H1 (cell line): ENCODE measurements at places on chromosomes 6 and 20. TPM values are rescaled to one million over a fixed set of nuclear protein-coding genes. Genes with fewer than 3 reads are reported as not detected.
A peak's percentile ranks its signal among the peaks of the same experiment; 100 is the strongest.

GCLC gene
- total RNA-seq: 52.9 and 54.0 TPM in 2 replicates

CD109 gene
- 4.9 and 5.3 TPM in 2 replicates for total RNA-seq

DNA sequence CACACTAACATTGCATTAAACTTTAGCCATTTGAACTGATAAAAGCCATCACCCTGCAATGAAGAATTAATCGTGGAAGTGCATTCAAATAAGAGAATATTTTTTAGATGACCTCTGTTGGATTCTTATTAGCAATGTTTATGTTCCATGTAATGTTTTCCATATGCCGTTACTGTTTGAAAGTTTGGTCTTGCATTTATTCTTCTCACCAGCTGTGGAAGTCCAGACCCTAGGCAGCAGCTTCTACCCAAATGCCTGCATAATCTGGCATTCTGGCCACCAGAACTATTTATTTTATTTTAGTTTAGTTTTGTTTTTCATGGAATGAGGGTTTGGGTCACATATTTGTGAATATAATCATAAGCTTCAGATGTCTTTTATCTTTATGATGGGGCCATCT is 140.4 kb downstream of the SAMD5 start:
- no peak for DNase-seq
- H3K4me1 ChIP-seq: no peaks in the 10 kb centered on the region
- H3K27me3 ChIP-seq: no peaks in the 10 kb centered on the region

DNA sequence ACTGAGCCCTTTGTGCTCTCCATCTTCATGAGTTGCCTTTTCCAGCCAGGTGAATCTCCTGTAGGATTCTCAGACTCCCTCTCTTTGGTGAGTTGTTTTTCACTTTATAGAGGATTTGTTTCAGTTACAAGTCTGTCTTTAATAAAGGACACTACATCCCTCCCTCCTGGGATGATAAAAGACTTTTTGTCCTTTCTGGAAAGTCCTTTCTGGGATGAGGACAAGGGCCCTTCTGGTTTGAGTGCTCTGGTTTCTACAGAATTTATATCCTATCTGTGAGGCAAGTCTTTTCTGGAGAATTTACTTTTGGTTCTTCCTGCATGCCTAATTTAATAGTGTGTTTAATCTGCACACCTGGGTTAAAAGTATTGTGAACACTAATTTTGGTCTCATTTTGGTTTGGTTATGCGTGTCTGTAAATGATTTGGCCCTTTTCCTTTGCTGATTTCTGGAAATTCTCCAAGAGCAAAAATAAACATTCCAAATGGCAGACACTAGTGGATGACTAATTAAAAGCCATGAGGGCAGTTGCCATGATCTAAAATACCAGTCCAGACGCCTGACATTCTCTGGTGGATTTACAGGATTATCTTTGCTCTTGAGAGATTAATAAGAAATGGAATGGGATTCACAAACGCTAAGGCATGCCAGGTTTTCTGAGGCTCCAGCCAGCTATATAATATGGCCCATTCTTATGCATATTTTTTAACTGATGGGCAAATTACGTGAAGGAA is 44.8 kb downstream of the TCP11 start:
- no peak overlapping the region for H3K27ac ChIP-seq
- no peaks in the 10 kb centered on the region for H3K27me3 ChIP-seq
- H3K36me3 ChIP-seq: no peaks in the 10 kb centered on the region
- no peak overlapping the region for H3K4me3 ChIP-seq

DNA sequence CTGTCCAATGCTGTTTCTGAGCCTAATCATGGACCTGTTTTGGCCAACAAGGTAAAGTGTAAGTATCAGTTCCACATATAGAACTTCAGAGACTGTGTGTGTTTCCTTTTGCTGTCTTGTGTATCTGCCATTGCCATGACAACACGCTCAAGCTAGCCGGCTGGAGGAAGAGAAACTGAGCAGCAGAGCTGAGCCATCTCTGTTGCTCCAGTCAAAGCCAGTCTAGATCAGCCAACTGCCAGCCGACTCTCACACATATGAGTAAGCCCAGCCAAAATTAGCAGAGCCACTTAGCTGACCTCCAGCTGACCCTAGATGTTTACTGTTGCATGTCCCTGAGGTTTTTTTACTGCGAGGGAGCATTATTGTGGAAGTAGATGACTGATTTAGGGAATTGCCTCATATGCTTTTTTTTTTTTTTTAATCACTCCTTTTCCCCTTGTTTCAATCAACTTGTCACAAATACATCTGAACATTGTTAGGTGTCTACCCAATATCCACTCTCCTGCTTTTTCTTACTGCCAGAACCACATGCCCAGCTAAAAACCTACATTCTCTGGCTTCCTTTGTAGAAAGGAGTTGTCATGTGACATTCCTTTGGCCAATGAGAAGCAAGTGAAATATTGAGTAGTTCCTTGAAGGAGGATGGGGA is 304.3 kb upstream of the SUPT3H start:
- H3K36me3 ChIP-seq: no peaks in the 10 kb centered on the region
- no peak for DNase-seq
- no peaks in the 10 kb centered on the region for H3K27me3 ChIP-seq
- H3K27ac ChIP-seq: no peak overlapping the region
- H3K4me3 ChIP-seq: no peak overlapping the region

DNA sequence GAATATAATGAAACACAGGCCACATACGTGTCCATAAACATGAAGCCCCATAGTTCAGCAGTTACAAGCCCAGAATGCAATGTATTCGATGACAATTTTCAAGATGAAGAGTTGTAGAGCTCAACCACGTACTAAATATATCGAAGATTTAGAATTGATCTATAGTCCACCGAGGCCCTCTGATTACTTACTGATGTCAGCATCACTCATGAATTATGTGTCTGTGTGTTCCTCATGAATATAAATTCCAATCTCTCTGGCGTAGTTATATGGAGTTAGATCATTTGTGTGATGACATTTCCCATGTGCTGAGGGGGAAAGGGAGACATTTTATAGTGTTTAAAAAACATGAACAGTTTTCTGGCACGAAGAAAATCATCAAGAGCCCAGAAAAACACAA is 97.5 kb downstream of the PFDN4 start:
- H3K27me3 ChIP-seq: no peaks in the 10 kb centered on the region
- no peaks in the 10 kb centered on the region for H3K36me3 ChIP-seq
- no peak overlapping the region for H3K4me3 ChIP-seq
- no peak for DNase-seq
- H3K4me1 ChIP-seq: no peaks in the 10 kb centered on the region
- no peak overlapping the region for H3K27ac ChIP-seq

GRCh38 chr6:151313066-151313491 is 73.3 kb downstream of the AKAP12 start:
- H3K4me3 ChIP-seq: no peak overlapping the region
- H3K27ac ChIP-seq: peak overlapping the region; percentile 50
- H3K36me3 ChIP-seq: peaks cover 2% of the 10 kb centered on the region; the same call in 1 of the 2 replicates
- DNase-seq: peak; percentile 59
- no peaks in the 10 kb centered on the region; the same call in 1 of the 2 replicates for H3K4me1 ChIP-seq
- H3K27me3 ChIP-seq: no peaks in the 10 kb centered on the region

GRCh38 chr6:15366003-15366535 is 120.2 kb downstream of the JARID2 start:
- H3K27me3 ChIP-seq: no peaks in the 10 kb centered on the region
- no peak overlapping the region for H3K4me3 ChIP-seq
- H3K27ac ChIP-seq: no peak overlapping the region
- H3K4me1 ChIP-seq: peaks cover 20% of the 10 kb centered on the region
- no peak for DNase-seq

- no peak overlapping the region for H3K4me3 ChIP-seq
- no peak for DNase-seq
- H3K27me3 ChIP-seq: peaks cover 22% of the 10 kb centered on the region
- H3K4me1 ChIP-seq: peaks cover 13% of the 10 kb centered on the region
Observed at GRCh38 chr6:165849534-165850430, 186.7 kb upstream of the PDE10A start.

- DNase-seq: no peak
- H3K4me3 ChIP-seq: no peak overlapping the region
- no peak overlapping the region for H3K27ac ChIP-seq
- H3K36me3 ChIP-seq: no peaks in the 10 kb centered on the region
Observed at GRCh38 chr6:95204178-95204577, 373.2 kb upstream of the MANEA start.

GRCh38 chr6:116316772-116317467 is 37.2 kb upstream of the TSPYL1 start:
- H3K36me3 ChIP-seq: no peaks in the 10 kb centered on the region
- H3K27me3 ChIP-seq: no peaks in the 10 kb centered on the region
- DNase-seq: no peak
- no peak overlapping the region for H3K27ac ChIP-seq
- no peak overlapping the region for H3K4me3 ChIP-seq

DNA sequence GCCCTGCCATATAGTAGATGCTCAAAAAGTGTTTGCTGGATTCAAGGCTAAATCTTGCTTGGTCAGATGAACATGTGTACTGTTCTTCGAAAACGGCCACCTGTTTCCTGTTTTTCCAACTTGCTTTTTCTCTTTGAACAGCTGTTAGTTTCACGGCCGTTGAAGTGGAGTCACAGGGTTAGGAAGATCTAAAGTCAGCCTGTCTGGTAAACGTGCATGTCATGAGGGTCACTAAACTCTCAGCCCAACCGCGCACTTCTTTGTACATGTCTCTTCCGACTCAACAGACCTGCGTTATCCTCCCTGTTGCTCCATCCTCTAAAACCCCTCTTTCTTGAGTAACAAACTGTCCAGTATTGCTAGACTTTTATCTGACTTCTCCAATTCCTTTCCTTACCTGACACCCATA is 93.2 kb upstream of the MAN1A1 start:
- no peaks in the 10 kb centered on the region for H3K27me3 ChIP-seq
- no peak overlapping the region for H3K4me3 ChIP-seq
- H3K4me1 ChIP-seq: no peaks in the 10 kb centered on the region
- no peak overlapping the region for H3K27ac ChIP-seq

GRCh38 chr6:30618270-30618797 is 694 bp downstream of the MRPS18B start:
- no peaks in the 10 kb centered on the region for H3K27me3 ChIP-seq
- no peak for DNase-seq
- peaks cover 6% of the 10 kb centered on the region for H3K4me1 ChIP-seq
- peak overlapping the region; percentile 99; the same call in 1 of the 2 replicates for H3K27ac ChIP-seq

DNA sequence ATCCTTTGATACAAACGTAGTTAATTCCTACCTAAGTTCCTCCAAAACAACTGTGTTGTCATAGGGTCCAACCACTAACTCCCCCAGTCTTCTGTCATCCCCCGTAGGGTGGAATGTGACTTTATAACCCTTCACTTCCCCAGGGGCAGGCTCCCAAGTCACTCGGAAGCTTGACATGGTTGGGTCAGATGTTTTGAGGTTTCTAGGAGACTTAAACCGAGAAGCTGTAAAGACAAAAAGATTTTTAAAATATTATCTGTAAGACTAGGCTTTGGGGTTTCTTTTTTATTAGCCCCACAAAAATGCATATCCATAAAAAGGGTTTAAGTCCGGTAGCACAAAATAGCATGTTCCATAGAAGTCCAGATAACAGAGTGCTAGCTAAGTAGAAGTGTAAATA is 50.2 kb downstream of the COL12A1 start:
- H3K27ac ChIP-seq: no peak overlapping the region
- no peak for DNase-seq
- no peaks in the 10 kb centered on the region for H3K27me3 ChIP-seq
- no peak overlapping the region for H3K4me3 ChIP-seq

DNA sequence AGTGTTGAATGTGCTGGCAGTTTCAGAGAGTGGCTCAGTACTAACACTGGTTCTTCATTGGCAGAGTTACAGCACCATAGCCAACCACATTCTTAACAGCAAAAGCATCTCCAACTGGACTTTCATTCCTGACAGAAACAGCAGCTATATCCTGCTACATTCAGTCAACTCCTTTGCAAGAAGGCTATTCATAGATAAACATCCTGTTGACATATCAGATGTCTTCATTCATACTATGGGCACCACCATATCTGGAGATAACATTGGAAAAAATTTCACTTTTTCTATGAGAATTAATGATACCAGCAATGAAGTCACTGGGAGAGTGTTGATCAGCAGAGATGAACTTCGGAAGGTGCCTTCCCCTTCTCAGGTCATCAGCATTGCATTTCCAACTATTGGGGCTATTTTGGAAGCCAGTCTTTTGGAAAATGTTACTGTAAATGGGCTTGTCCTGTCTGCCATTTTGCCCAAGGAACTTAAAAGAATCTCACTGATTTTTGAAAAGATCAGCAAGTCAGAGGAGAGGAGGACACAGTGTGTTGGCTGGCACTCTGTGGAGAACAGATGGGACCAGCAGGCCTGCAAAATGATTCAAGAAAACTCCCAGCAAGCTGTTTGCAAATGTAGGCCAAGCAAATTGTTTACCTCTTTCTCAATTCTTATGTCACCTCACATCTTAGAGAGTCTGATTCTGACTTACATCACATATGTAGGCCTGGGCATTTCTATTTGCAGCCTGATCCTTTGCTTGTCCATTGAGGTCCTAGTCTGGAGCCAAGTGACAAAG is 17.0 kb upstream of the ADGRF4 start:
- no peaks in the 10 kb centered on the region for H3K27me3 ChIP-seq
- H3K27ac ChIP-seq: no peak overlapping the region
- no peak for DNase-seq
- no peaks in the 10 kb centered on the region for H3K36me3 ChIP-seq

DNA sequence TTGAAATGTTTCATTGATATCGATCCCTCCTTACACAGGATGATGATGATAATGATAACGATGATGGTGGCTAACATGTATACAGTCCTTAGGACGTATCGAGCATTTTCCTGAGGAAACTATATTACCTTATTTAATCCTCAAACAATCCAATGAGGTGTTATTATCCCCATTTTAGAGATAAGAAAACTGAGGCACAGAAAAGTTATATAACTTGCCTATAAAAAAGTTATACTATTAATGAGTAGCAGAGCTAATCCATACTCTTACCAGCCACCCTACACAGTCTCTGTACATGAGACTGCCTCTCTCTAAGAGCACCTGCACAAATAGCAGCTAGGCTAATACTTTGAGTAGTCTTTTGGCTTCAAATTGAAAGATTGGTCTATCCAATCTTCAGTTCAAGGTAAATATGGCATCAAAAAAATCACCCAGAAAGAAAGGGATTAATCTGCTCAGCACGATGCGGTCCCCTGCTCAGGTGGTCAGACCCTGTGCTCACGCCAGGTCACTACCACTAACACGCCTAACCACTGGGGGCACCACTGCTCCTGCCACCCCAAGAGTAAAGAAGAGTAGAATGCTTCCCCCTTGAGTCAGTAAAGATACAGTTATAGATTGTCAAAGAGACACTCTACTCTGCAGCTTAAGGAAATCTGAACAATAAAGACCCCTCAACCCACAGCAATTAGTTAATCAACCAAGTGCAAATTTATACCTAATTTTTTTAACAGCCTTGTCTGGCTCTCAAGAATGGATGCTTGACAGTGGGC is 15.0 kb downstream of the GABBR1 start:
- no peaks in the 10 kb centered on the region for H3K27me3 ChIP-seq
- H3K4me1 ChIP-seq: no peaks in the 10 kb centered on the region; the same call in 1 of the 2 replicates
- H3K36me3 ChIP-seq: peaks cover 63% of the 10 kb centered on the region
- H3K4me3 ChIP-seq: no peak overlapping the region

- H3K27me3 ChIP-seq: no peaks in the 10 kb centered on the region
- no peak for DNase-seq
- H3K36me3 ChIP-seq: no peaks in the 10 kb centered on the region
- H3K4me3 ChIP-seq: no peak overlapping the region
- H3K27ac ChIP-seq: no peak overlapping the region
Observed at GRCh38 chr20:22924949-22925612, 110.0 kb upstream of the SSTR4 start.
